Stimulated activated CD8-positive, alpha-beta memory T cell treated with anti-CD3 and anti-CD28 coated beads, Interleukin-4, amount 100 ng/mL, for 48 hours (primary cell): ENCODE measurements at places on chromosomes 11 and 22.

DNA sequence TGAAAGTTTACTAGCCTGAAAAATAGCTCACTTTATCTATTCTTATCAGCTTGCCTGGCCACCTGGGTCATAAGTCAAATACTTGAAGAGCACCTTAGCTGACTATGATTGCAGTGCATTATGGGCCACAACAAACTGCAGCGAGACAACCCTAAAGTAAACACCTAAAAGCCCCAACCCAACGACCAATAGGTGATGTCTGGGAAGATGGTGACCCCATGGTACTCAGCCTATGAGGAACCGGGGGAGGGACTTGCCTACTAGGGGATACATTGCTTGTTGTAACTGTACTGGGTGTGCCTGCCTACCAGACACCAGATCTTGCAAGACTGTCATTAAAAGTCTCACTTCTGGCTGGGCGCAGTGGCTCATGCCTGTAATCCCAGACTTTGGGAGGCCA is 35.6 kb upstream of the APOBEC3A start:
- no peak for DNase-seq

DNA sequence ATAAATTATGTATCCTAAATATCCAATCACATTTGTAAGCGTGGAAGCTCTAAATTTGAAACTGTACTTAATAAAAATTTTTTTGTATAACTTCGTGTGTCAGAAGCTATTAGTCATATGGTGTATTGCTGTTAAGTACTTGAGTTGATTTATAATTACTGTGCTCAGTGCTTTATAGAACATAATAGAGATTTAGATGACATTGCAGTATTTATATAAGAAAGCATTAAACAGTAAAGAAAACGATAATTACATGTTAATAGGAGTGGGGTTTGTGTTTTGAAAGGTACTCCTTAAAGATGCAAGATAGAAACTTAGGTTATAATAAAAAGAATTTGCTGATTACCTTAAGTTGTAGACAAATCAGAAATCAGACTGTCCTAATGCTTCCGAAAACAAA is 5.9 kb upstream of the TCP11L1 start:
- no peak for DNase-seq

DNA sequence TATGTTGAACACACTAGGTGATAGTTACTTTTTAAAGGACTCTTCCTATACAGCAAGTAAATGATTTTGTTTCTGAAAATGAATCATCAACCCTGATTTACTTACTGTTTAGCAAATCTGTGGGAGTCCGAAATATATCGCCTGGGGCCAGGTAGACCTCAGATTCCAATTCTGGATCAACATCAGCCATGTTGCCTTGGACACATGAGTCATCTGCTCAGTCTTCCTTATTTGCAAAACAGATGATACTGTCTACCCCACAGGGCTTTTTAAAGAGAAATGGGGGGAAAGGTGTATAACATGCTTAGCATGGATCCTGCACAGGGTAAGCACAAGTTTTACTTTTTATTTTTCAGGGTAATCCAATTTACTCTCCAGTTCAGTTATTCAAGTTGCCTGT is 324.2 kb downstream of the TENM4 start:
- no peak for DNase-seq

- DNase-seq, result no peak
Measured at GRCh38 chr11:35197292-35197691, 58.3 kb downstream of the CD44 start.

DNA sequence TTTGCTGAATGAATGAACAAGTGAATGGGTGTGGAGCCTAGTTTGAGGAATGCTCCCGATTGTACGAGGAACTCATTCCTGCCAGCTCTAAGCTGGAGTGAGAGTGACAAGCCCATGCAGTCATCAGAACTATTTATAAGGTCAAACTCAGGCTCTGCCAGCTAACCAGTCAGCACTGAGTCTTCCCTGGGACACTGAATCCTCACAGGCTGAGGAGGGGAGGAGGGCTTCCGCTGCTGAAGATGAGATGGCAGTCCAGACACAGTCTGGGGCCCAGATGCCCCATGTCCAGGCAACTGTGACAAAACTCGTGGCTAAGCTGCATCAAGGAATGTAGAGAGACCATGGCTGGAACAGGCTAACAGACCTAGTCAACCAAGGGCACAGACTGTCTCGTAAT is 4.0 kb downstream of the LRP4 start:
- DNase-seq, result no peak

GRCh38 chr22:44906248-44906936 is 103.4 kb downstream of the PHF21B start:
- DNase-seq, result no peak

DNA sequence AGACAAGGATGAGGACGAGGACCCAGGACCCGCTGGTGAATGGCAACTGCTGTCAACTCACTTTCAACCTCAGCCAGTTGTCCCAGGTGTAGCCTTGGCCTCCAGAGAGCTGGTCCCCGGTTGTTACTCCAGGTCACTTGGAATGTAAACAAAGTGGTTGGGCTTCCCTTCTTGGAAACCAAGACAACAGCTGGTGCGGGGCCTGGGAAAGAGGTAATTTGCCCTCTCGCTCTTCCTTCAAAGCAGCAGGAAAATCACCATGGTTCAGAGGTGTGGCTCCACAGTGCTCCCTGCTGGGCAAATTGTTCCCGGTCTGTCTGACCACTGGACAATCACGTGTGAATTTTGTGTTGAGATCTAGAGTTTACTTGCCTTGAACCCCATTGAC is 15.0 kb downstream of the SLC1A2 start:
- DNase-seq, result peak; percentile 51

DNA sequence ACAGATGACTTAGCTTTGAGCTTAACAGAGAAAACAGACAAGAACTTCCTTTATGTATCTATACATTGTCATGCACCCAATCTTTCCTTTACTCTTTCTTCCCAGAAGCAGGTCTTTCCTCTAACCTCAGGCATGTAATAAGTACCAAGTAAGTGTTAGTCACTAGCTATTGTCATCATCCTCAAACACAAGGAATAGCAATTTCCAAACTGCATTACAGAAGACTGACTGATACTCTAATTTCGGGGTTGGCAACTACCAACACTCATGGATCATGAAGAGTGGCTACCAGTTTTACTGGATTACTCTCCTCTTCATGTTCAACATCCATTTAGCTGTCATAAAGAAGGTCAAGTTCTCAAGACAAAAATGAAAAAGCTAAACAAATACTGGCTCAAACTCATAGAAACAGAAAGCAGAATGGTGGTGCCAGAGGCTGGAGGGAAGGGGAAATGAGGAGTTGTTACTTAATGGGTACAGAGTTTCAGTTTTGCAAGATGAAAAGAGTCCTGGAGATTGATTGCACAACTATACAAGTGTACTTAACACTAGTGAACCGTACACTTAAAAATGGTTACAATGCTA is 111.6 kb downstream of the SIK3 start:
- no peak for DNase-seq
